Left renal pelvis (tissue), 4 donors: ENCODE measurements at places on chromosomes 12 and 14. TPM values are rescaled to one million over a fixed set of nuclear protein-coding genes. Genes with fewer than 3 reads are reported as not detected.
A peak's percentile ranks its signal among the peaks of the same experiment; 100 is the strongest.

DNA sequence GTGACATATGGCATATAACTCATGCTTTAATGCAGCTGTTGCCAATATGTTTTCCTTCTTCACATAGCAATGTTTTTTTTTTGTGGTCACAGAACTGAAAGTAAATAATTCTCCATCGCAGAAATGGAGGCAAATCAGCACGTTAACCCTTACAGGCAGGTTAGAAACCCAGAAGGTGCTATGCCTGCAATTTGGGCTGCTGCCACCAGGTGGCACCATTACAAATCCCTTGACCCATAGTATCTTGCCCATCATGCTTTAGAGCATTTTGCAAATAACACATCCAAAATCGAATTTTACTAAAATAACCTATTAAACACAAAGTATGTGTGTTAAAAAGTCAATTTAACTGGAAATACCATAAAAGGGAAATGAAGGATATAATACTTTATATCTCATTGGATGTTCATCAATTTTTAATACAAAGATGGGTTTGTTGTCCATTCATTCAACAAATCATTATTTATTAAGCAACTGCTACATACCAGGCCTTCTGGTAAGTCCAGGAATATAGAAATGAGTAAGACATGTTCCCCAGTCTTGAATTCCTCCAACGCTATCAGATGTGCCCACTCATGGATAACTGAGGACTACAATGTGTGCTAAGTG lies 340.1 kb downstream of the GLT1D1 start:
- DNase-seq, result no peak

TSPAN9 gene
- polyA plus RNA-seq, result 90.0 TPM

GRCh38 chr12:51869496-51869865 lies 18.4 kb upstream of the ANKRD33 start:
- no peak for DNase-seq

KLRC4 gene
- polyA plus RNA-seq, result not detected

DNA sequence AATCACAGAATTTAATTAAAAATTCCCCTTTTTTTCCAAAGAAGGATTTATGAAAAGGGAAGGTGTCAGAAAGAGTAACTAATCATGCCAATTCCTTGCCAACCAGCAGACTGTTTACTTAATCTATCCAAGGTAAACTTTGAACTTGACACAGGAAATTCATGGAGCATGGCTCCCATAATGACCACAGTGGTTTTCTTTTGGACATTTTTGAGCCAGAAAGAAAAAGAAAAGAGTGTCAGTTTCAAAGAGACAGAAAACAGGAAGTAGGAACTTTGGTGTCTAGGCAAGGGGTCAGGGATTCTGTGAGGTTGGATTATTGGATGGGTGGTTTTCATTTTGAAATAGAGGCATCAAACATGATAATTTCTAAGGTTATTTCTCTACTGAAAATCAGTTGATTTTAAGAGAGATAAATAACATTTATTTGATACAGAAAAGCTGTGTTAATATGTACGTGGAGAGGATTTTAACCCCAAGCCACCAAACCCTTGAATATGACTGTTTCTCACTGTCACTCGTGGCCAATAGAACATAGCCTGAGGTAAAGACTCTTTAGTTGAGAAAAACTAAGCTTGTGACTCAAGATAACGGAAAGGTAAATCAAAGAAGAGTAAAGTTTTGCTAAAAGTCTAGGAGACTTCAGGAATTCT lies 196.1 kb downstream of the TTC6 start:
- DNase-seq, result peak; percentile 5
